ENCODE measurements at places on chromosomes 5 and 9.

DNA sequence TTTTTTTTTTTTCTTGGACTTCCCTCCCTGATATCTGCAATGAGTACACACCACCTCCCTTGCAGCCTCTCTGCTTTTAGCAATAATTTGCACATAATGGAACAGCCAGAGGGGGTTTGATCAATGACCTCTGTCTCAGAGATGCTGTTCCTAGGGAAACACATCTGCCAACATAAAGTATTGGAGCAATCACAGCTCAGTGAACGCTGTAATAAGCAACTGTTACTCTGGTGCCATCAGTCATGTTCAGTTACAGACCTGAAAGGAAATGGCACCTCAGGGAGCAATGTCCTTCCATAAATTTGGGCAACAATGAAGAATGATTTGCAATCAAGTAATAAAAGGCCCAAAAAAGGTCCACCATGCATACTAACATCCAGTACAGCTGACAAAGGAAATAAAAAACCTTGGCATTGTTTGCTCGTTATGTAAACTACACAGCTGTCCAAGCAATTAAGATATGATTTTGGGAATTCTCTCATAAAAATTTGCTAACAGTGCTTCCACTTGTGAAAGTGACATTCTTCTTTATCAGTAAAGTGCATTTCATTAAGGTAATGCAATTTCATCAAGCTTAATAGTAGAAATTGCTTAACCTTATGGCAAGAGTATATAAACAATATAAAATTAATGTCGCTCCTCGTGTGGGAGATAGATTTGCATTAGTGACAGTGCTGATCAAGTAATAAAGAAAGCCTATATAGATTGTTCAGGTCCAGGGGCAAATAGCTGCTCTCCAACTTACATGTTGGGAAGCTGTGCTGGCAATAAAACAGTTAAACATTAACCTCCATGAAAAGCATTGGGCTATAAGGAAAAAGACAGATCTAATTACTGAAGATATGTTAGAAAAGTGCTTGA, 167.8 kb downstream of the RASEF start:
- DNase-seq, result no peak

- no peak for DNase-seq
These were observed 1.1 kb upstream of the PROB1 start for GRCh38 chr5:139395844-139396640.

DNA sequence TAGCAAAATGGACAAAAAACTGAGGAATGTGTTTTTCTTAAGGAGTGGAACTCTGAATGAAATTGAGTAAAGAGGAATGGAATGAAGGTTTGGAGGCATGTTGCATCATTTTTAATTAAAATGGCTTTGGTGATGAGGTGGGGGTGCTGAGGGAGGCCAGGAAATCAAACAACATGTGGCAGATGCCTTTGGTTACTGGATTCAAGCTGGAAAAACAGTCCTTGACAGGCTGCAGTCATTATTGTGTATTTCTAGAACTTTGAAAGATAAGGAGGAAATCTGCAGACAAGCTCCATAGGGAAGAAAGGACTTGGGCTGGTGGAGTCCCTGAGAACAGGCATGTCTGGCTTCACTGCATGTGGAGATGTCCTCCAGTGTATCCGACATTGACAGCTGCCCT, 203.5 kb upstream of the HAPLN1 start:
- DNase-seq, result no peak

- peak; percentile 84 for DNase-seq
These were observed 15.1 kb downstream of the PDLIM4 start for GRCh38 chr5:132272311-132273210.

GRCh38 chr9:13351778-13352386, 72.4 kb upstream of the MPDZ start:
- DNase-seq, result no peak

DNA sequence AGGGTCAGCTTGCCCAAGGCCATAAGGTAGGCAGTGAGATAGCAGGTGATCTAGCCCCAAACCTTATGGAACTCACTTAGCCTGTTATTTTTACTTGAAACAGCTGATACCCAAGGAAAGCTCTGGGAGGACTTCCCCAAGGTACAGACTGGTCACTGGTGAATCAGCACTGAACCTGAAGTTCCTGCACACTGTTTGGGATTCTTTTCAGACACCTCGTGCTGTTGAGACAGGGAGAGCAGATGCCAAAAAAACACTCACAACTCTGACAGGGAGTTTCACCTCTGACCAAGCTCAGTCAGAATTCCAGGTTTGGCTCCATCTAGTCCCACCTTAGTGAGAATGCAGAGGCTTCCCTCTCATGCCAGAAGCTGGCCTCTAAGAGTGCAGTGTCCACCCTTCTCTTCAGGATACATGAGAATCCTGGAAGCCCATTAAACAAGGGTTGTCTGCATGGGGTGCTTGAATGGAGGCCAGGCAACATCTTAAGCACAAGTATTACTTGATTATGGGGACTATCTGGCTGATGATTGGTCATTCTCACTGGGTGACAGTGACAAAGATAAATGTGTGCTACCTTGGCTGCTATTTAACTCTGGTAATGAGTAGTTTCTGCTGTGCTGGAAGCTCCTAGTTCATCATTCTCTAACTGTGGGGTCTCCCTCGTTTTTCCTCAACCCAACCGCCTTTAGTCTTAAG, 122.8 kb upstream of the SLIT3 start:
- DNase-seq, result no peak

DNA sequence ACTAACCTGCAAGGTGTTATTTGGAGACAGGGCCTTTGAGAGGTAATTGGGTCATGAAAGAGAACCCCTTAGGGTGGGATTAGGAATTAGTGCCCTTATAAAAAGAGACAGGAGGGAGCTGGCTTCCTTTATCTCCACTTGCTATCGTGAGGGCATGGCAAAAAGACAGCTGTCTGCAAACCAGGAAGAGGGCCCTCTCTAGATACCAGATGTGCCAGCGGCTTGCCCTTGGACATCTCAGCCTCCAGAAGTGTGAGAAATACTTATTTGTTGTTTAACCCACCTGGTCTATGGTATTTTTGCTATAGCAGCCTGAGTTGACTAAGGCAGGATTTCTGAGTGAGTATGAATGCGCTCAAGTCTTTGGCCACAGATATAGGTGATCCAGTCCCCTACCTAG, 978 bp upstream of the RGS14 start:
- no peak for DNase-seq

DNA sequence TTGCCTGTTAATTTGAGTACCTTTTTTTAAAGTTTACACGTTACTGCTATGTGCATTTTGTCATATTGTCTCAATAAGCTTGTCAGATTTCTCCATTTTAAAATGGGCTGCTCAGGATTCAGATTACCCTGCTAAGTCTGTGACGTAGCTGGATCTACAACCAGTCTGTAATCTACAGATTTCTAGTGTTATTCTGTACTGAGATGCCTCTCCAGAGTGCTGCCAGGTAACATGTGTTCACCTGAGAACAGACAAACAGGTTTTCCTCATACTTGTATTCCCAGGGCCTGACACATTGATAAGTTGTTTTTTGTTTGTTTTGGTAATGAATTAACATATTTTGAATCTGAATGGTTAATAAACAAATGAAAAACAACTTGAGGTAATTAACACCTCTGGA, 15.3 kb downstream of the RAB24 start:
- no peak for DNase-seq

DNA sequence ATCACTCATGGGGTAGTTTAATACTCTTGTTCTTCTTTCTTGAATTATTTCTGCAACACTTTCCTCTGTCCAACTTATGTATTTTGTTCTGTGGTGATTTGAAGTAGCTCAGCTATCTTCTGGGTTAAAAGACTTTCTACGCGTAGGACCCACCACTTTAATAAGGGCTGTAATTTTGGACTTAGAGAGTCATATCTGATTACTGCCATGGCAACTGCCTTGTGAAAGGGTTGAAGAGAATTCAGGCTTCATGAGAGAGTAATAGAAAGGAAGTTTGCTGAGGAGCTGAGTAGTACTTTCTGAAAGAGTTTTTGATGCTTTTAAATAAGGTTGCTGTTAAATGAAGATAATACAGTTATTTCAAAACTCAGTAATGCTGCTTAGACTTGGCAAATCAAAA, 89.5 kb downstream of the TLE4 start:
- no peak for DNase-seq

- no peak for DNase-seq
These were observed 80.7 kb upstream of the MPDZ start for GRCh38 chr9:13360188-13360587.

GRCh38 chr5:151158287-151158661, 695 bp upstream of the ANXA6 start:
- peak; percentile 32 for DNase-seq

- no peak for DNase-seq
These were observed 1.6 kb downstream of the SOWAHA start for GRCh38 chr5:132814503-132815294.

GRCh38 chr5:111172504-111172903, 51.7 kb upstream of the CAMK4 start:
- peak; percentile 10 for DNase-seq

GRCh38 chr5:116738239-116738614, 163.6 kb upstream of the SEMA6A start:
- DNase-seq, result no peak

- DNase-seq, result peak; percentile 46
These were observed 122.2 kb downstream of the LHX2 start for GRCh38 chr9:124133727-124134126.

DNA sequence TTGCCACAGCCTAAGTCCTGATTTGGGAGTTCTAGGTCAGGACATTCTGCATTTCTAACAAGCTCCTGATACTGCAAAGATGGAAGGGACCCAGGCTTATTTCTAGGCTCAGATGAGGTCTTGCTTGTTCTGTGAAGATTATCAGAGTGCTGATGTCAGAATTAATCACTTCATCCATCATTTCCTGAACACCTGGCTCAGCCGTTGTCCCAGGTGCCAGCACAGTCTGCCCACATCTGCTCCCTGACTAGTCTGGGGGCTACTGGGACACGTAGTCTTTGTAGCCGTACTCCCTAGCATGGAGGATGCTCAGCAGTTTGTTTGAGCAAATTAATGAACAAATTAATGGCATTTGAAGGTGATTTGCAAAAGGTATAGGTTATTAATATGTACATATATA, 17.9 kb upstream of the SPINK4 start:
- no peak for DNase-seq

- no peak for DNase-seq
These were observed 293.4 kb upstream of the ACTBL2 start for GRCh38 chr5:57776035-57776434.

GRCh38 chr9:71897577-71897976, 13.4 kb downstream of the ABHD17B start:
- no peak for DNase-seq

DNA sequence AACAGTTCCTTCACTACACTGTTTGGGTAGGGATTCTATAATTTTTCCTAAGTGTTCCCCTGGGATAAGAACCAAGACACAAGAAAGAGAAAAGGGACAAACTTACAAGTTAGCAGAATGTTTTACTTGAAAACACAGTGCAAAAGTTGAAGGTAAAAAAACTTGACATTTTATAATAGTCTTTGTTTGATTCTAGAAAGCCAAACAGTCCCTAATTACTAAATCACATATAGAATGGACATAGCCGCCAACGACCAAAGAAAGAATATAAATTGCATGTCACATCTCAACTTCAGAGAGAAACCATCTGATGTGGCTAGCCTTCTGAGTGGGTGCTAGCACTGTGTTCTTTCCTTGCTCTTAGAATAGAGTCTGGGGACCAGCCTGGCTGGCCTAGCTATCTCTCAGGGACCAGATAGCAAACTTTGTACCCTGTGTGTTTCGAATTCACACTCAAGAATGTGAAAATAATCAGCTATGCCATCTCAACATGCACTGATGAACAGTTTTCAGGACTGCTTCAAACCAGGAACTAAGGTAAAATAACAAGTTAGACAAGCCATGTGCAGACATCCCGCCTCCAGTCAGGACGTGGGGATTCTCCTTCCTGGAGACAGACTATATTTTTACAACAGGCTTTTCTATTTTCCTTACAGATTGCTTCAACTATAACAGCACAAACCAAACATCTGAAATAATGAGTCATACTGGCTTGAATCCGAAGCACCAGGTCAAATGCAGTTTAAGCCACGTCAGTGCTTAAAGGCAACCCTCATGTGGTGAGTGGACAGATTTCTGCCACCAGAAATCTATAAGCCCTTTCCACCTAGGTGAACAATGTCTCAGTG, 53.7 kb downstream of the LHFPL2 start:
- no peak for DNase-seq

GRCh38 chr9:128882677-128883603, 1.0 kb downstream of the LRRC8A start:
- DNase-seq, result no peak

DNA sequence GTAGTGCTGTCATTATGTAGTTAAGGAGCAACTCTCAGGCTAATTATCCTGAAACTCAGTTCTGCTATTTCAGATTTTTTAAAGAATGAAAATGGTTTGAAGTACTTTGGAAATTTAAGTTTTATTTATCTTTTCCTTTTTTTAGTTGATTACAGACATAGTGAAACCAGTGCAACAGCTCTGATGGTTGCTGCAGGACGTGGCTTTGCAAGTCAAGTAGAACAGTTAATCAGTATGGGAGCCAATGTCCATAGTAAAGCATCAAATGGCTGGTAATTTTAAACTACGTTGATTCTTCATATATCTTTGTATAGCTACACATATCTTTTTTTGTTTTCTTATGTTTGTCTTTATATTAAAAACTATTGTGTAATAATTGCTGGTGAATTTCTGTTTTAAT, 34.9 kb downstream of the YTHDC2 start:
- DNase-seq, result no peak

- no peak for DNase-seq
These were observed 30.7 kb upstream of the TENT2 start for GRCh38 chr5:79581535-79581934.

- DNase-seq, result no peak
These were observed 33.3 kb downstream of the TDRD7 start for GRCh38 chr9:97445119-97445701.

- no peak for DNase-seq
These were observed 41.8 kb downstream of the ENC1 start for GRCh38 chr5:74598731-74599130.

GRCh38 chr9:132590318-132591182, 8.1 kb downstream of the BARHL1 start:
- no peak for DNase-seq

- DNase-seq, result no peak
These were observed 2097.1 kb downstream of the MAT2B start for GRCh38 chr5:165602529-165602928.

DNA sequence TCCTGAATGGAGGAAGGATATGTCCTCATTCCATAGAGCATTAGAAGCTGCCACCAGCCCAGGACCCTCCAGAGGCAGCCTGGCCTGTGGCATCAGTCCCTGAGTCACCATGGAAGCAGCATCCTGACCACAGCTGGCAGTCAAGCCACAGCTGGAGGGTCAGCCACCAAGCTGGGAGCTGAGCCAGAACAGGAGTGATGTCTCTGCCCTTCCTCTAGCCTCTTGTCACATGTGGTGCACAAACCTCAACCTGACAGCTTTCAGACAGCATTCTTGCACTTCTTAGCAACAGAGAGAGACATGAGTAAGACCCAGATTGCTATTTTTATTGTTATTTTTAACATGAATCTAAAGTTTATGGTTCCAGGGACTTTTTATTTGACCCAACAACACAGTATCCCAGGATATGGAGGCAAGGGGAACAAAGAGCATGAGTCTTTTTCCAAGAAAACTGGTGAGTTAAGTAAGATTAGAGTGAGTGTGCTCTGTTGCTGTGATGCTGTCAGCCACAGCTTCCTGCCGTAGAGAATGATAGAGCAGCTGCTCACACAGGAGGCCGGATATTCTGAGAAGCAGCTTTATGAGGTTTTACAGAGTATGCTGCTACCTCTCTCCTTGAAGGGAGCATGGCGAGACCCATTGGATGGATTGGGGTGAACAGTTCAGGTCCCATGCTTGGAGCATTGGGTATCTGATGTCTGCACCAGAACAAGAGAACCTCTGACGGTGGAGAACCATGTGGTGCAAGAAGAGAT, 13.0 kb upstream of the CYFIP2 start:
- peak; percentile 62 for DNase-seq
